ENCODE measurements at places on chromosomes 5 and 9. TPM values are rescaled to one million over a fixed set of nuclear protein-coding genes. Genes with fewer than 3 reads are reported as not detected.

DNA sequence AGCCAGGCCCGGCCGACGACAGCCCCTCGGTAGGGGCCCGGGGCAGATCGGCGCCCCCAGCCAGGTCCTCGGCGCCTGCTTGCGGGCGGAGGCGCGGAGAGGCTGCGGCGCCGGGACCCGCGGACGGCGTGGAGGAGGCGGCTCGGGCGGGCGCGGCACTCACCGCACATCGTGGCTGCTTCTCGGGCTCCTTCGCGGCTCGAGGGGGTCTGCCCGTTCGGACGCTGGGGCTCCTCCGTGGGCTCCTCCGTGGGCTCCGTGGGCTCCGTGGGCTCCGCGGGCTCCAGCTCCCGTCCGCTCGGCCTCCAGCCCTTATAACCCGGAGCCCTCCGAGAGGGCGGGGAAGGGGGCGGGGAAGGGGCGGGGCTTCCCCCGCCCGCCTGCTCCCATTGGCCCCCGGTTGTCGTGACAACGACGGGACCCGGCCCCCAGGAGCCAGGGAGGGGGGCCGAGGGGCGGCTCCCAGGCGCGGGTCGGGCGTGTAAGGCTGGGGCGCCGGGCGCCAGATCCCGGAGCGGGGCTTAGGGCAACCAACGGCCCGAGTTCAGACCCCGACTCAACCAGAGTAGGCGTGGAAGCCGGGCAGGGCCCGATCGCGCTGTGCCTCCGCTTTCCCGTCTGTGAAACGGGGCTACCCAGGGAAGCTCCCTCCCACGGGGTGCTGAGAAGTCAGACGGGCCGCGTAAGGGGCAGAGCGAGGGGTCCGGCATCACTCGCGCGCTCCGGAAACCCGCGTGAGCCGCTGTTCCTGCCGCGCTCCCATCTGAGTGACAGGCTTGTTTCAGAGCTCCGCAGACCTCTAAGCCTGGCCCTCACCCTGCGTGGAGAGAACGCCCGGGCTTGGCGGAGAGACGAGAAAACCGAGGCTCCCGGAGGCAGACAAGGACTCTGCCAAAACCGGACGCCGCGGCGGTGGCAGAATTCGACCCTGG is at the start of gene GFPT2:
TSS of gene GFPT2 (minus strand) at position 289 of the 932 bp plus-strand sequence. CDS start at position 170, 119 bp downstream.
- DNase-seq, result peak; percentile 90

DNA sequence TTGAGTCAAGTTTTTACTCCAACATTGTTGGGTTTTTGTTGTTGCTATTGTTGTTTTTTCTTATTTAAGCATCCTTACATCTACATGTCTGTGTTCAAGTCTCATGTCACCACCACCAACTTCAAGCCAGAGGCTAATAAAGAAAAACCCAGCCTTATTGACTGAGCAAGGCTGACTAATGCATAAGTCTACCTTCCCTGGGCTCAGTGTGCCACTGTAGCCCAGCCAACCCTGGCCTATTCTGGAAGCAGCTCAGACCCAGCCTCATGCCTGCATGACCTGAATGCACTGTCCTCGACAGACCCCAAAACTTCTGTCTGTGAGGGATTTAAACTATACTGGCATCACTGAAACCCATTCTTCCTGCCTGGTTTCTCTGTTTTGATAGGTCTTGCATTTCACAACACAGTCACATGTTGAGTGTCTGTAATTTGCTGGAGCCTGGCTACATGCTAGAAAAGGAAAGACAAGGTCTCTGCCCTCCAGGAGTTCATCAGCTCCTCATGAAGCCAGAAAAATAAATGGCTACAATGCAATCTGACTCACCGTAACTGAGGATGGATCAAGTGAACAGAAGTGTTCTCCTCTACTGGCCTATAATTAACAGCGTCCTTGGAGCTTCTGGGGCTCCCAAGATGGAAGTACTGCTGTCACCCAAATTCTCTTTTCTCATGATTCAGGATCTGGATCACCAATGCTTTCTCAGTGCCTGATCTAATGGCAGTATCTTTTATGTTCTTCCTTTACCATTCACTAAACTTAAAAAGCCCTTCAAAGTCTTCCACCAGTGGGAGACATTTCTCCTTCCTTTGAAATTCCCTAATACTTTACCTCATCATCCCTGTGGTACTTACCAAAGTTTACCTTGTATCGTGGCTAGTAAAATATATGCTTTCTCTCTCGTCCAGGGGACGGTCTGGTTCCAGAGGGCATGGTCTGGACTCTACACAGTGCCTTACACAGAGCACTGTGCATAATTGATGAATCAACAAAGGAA is 103.9 kb upstream of the IFNE start:
- DNase-seq, result no peak

GRCh38 chr9:35423499-35423898 is 66.4 kb upstream of the RUSC2 start:
- no peak for DNase-seq

DNA sequence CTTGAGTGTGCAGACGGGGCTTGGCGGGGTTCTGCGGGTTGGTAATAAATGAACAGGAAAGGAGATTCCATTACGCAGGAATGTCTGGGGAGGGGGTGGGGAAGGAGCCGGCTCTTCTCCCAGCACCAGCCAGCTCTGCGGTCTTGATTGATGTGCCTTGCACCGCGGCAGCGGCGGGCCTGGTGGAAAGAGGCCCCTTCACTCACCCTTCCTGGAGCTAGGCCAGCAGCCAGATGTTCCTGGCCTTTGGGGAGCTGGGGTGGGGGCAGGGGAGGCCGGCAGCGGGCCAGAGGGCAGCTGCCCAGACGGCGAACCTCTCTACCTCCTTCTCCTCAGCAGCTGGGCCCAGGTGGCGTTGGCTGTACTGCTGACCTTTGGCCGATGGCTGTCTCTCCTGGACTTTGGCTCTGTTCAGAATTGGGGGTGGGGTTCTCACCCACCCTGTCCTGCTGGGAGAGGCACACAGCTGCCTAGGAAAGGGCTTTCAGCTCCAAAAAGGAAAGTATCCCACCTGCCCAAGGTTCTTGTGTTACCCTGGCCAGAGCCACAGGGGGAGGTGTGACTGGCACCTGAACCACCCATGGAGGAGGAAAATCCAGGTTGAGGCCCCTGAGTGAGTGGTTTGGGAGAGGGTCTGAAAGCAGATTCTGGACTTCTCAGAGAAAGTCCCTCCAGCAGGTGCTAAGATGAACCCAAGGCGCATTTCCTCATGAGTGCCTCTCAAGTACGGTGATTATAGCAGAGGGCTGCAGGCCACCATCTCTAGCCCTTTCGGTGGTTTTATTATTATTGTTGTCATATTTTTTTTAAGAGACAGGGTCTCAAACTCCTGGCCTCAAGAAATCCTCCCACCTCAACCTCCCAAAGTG is 58.0 kb upstream of the SYNPO start:
- peak; percentile 63 for DNase-seq

DNA sequence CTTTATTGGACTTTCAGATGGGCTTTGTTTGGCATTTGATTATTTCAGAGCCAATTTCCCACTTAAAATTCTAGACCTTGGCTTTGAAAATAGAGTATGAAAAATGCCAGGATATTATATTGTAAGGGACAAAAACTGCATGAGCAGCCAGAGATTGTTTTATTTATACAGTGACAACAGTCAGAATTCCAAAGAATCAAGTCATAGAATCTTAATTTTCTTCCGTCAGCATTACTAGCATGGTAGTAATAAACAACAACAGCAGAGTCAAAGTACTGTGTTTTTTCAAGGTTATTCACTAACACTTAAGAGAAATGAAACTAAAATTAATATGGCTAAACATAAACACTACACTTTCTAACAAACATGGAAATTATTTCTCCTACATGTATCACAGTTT is 52.2 kb downstream of the MLLT3 start:
- DNase-seq, result no peak

DNA sequence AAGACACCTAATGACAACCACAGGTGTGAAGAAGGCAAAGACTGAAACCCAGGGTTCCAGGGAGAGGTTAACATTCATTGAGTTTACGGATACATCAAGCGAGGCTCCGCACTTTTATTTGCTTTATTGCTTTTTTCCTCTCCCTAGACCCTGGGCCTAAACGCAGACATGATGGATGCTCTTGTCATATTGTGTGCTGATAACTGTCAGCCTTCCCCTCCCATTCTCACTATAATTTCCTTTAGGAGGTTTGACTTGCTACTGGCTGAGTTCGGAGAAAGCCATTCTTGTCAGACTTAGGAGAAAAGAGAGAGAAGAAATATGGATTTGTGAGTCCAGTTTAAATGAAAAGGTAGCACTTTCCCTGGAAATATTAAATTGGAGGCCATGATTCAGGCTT is 471.6 kb downstream of the DNAH5 start:
- DNase-seq, result no peak

Gene AHRR
- total RNA-seq, result 5.1 TPM

Gene ELOVL7
- 32.1 TPM for total RNA-seq

Gene OLFML2A
- total RNA-seq, result 110 TPM

All from sciatic nerve (tissue), 2 donors.